AG10803 (cell line): ENCODE measurements at places on chromosomes 1 and 21.
A peak's percentile ranks its signal among the peaks of the same experiment; 100 is the strongest.

DNA sequence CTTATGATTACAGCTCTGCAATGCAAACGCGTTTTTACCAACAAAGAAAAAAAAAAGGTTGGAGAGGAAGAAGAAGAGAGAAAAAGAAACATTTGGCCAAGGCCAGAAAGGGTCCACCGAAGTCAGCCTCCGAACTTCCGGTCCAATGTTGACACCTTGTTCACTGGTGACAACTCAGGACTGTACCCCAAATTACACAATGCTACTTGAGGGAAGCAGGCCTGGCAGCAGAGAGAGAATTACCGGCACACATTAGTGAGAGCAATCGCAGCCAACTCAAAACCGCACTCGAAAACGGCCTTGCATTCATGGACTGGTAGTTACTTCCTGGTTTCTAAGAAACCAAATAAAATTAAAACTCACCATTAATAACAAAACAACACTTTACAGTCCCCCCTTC, 652.5 kb downstream of the KIF26B start:
- DNase-seq, result peak; percentile 63

GRCh38 chr1:15952317-15953258, 23.3 kb downstream of the ZBTB17 start:
- DNase-seq, result peak; percentile 86

DNA sequence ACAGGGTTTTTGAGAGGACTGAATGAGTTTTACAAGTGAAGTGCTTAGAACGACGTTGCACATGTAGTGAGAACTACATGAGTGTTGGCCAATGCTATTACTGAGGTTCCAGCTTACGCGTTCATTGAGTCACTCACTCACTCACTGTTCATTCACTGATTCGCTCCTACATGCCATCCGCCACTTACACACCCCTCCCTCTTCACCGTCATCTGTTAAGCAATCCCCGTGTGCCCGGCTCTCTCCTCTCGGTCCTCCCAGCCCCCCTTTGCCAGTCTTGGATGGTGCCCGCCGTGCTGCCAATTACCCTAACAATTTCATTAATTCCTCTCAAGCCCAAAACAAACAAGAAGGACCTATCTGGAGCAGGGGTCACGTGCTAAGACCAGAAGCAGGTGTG, 27.3 kb upstream of the EPHA2 start:
- peak; percentile 95 for DNase-seq

- no peak for DNase-seq
These were observed 143.4 kb downstream of the SYF2 start for GRCh38 chr1:25088946-25089345.

DNA sequence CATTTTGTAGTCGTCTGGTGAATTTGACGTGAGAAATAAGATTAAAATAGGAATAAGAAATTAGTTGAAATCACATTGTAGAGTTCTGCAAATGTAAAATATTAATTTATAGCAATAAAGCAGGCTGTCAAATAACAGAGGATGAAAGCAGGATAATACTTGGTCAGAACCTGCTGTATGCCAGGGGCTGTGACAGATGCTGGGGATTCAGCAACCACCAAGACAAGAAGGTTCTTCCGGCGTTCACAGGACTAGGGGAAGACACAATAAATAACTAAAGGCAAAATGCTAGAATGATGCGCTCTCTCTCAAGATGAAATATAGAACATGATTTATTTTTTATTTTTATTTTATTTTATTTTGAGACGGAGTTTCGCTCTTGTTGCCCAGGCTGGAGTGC, 6.8 kb upstream of the PARK7 start:
- DNase-seq, result no peak

- DNase-seq, result no peak
These were observed 9.0 kb downstream of the EPHX4 start for GRCh38 chr1:92038695-92039346.

GRCh38 chr1:8473891-8474300, 156.0 kb downstream of the SLC45A1 start:
- DNase-seq, result no peak

- DNase-seq, result no peak
These were observed 38.0 kb upstream of the TIAM1 start for GRCh38 chr21:31382060-31382459.

GRCh38 chr1:13699936-13700520, at the start of gene PRDM2:
PRDM2 (plus strand) TSS chr1:13700188; CDS start chr1:13715606, 15,418 bp downstream.
- peak; percentile 42 for DNase-seq

DNA sequence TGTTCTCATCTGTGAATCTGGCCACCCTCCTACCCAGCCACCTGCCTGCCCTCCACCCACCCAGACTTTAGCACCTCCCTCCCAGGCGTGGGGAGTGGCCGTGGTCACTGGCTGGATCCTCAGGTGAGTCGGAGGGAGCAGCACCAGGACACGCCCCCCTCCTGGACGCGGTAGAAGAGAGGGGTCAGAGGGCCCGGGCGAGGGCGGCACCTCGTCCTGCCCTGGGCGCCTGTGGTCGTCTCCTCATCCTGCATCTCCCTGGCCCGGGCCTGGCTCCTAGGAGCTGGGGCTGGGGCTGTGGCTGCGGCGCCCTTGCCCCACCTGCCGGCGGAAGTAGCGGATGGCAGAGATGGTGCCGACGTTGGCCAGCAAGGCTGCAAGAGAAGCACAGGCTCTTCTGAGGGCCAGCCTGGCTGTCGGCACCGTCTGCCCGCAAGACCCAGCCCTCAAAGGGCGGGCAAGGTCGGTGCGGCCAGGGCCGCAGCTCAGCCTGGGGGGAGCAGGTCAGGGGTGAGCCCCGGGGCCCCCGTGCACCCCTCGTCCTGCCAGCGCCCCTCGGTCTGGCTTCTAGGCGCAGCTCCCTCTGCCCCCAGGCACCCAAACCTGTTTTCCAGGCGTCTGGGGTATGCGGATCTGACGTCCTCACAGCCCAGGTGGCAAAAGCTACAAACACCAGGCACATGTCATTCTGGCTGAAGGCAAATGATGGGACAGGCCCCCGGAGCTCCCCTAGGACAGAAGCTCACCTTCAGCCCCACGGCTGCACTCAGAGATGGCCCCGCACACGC, 5.8 kb downstream of the PERM1 start:
- DNase-seq, result peak; percentile 67

DNA sequence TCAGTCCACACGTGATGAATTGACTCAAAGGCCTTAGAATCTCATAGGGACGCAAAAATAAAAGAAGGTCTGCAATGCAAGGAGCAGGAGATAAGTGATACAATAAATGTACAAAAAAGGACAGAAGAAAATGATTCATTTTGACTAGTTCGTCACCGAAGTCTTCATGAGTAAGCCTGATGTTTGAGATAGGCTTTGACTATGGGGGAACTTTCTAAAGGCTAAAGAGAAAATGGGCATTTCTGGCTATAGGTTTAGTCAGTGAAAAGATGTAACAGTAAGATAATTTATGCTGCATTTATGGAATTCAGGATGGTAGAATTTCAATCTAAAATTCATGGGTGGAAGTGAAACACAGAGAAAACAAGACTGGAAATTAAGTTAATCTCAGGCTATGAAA, 163.0 kb downstream of the ADGRL4 start:
- DNase-seq, result no peak

DNA sequence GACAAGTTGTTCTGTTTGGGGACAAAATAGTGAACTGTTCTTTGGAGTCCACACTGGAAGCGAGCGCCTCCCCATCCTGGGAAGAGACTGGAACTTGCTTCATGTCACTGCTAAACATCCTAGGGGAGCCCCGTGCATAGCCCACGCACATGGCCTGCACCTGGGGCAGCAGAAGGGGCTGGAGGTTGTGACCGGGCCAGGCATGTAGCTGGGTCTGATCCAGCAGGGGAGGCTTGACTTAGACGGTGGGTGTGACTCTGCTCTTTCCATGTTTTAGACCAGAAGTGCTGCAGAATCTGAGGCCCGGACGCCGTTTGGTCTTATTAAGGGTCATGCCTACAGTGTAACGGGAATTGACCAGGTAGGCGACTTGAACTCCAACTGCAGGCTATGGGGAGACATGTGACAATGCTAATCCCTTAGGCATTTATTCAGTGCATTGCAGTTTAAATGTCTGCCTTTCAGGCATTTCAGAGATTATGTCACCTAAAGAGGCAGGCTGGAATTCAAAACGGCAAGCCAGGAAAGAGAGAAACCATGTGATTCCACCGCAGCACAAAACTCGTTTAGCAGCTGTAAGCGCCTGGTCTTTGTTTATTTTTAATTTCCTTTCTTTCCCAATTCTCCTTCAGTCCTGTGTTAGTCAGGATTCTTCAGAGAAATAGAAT, 21.8 kb downstream of the CAPN9 start:
- peak; percentile 65 for DNase-seq

- DNase-seq, result no peak
These were observed 60.9 kb downstream of the LHX4 start for GRCh38 chr1:180291004-180291403.

GRCh38 chr1:218421531-218421930, 76.4 kb downstream of the TGFB2 start:
- DNase-seq, result no peak

DNA sequence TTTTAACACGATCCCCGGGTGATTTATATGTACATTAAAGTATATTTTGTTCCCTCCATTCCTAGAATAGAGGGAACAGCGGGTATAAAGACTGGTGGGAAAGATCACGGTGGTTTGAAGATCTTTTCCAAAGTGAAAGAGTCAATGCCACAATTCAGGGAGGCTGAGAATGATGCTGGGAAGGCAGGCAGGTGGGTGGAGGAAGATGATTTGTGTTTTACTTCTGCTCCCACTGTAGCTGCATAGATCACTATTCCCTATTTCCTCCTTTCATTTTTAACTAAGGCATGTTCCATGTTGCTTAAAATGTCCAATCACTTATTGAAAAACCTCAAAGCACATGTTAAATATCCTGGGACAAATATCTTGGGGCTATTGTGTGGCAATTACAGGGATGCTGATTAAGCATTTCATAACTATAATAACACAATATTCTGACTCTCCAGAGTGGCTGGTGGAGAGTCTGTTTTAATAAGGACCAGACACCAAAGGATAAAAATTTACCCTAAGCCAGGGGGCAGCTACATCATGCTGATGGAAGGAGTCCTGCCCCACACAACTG, 8.4 kb upstream of the LYST start:
- DNase-seq, result no peak

GRCh38 chr1:169105434-169106094, 926 bp upstream of the ATP1B1 start:
- DNase-seq, result no peak

- peak; percentile 47 for DNase-seq
These were observed 96.0 kb downstream of the NRIP1 start for GRCh38 chr21:14968821-14969220.

GRCh38 chr1:246765521-246765920, 41.3 kb downstream of the SCCPDH start:
- DNase-seq, result no peak

GRCh38 chr1:235651170-235651806, 1.7 kb upstream of the GNG4 start:
- no peak for DNase-seq

GRCh38 chr21:34838956-34839820, 170.4 kb downstream of the CLIC6 start:
- DNase-seq, result no peak

DNA sequence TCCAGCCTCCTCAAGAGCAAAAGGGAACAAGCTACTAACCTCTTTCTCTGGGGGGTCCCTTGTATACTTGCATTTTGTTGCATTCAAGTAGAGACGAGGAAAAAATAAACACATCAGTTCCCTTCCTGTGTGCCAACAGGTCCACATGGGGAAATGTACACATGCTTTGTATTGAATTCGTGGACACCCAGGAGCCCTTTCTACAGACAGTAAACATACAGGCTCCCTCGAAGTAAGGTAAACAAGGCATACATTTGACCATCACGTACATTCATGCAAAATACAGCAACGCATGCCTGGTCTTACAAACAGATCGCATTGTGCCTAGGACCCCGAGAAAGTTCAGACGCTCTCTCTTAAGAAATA, 1.1 kb downstream of the KCND3 start:
- DNase-seq, result no peak

- no peak for DNase-seq
These were observed 37.5 kb downstream of the DPT start for GRCh38 chr1:168691541-168691940.

DNA sequence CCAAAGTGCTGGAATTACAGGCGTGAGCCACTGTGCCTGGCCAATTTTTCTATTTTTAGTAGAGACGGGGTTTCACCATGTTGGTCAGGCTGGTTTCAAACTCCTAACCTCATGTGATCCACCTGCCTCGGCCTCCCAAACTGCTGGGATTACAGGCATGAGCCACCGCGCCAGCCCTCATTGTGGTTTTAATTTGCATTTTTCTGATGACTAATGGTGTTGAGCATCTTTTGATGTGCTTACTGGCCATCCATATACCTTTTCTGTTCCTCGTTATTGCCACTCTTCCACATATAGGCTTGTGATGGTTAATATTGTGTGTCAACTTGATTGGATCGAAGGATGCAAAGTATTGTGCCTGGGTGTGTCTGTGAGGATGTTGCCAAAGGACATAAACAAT, 17.4 kb upstream of the ENAH start:
- DNase-seq, result no peak

GRCh38 chr1:182998482-182998881, 24.7 kb upstream of the LAMC1 start:
- DNase-seq, result no peak

GRCh38 chr1:225522588-225523262, 94.9 kb upstream of the LBR start:
- no peak for DNase-seq

GRCh38 chr1:182716740-182717720, 32.6 kb upstream of the RGS8 start:
- DNase-seq, result no peak

GRCh38 chr1:5503556-5504363, 488.5 kb downstream of the NPHP4 start:
- no peak for DNase-seq

GRCh38 chr1:205601205-205601604, 30.6 kb downstream of the ELK4 start:
- DNase-seq, result no peak

DNA sequence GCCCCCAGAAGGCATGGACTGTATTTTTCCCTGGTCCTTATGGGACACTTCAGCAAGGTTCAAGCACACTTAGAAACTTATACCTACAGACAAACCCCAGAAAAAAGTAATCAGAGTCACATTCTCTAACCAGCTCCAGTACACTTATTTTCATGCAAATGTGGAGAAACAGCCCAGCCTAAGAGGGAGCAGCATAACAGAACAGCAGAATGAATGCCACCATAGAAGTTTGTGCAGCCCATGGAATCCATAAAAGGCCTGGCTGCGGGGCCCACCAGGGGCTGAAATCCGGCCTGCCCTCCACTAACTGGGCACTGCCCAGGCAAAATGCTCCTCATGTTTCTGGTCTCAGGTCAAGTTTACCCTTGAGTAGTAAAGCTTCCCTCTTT, 60.4 kb upstream of the ATP1A1 start:
- DNase-seq, result no peak
